Common myeloid progenitor, CD34-positive (primary cell): ENCODE measurements at places on chromosomes 7 and 10.

- no peak for DNase-seq
Measured at GRCh38 chr7:151470711-151471110, 30.8 kb upstream of the CRYGN start.

GRCh38 chr10:131198401-131198800 is 113.1 kb downstream of the TCERG1L start:
- DNase-seq: no peak

DNA sequence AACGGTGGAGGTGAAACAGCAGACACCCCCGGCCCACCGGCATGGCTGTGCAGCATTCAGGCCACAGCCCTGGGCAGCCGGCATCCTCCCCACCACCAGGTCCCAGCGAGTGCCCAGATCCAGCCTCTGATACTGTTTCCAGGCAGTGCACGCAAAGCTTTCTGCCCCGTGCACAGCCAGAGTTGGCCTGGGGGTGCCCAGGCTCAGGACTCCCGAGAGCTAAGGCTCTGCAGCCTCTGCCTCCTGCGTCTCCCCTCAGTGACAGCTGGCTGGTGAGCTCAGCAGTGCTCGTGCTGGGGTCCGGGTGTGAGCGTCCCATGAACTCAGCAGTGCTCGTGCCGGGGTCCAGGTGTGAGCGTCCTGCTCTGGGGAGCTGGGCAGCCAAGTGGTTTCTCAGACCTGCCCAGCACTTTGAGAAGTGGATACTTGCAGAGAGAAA is 65.4 kb downstream of the CFAP46 start:
- no peak for DNase-seq

DNA sequence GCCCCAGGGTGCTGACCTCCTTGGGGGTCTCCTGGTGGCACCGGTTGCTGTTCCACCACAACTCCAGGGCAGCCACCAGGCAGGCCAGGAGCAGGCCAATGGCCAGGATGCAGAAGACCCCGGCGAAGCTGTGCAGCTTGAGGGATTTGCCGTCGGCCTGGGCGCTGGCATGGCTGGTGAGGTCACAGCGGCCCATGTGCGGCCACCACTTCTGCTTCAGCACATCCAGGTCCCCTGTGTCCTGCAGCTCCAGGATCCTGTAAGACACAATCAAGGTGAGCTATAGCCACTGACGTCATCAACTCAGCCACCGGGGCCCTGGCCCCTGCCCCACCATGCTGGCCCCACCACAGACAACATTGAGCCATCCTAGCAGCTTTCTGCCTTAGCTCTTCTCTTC is 753.2 kb downstream of the GRID1 start:
- no peak for DNase-seq

- DNase-seq: no peak
Measured at GRCh38 chr10:28479425-28479865, 53.5 kb upstream of the WAC start.

- DNase-seq: no peak
Measured at GRCh38 chr7:44152971-44153947, 12.1 kb upstream of the MYL7 start.

DNA sequence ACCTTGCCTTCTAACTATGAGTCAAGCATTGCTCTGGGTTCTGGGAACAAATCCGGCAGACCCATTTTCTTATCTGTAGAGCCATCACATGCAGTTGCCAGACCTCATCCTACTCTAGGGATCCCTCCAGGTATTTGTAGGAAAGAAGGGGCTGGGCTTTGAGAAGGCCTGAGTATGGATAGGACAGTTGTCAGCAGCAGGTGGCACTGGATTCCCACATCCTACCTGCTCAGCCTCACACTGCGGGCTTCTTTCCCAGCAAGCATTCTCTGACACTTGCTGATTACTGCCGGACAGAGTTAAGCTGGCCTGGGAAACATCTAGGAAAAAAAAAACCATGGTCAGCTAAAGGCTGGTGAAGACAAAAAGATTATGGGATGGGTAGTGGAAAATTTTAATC is 224.1 kb downstream of the CCSER2 start:
- no peak for DNase-seq
